NCI-H510A (cell line): ENCODE measurements at places on chromosomes 4 and X.
A peak's percentile ranks its signal among the peaks of the same experiment; 100 is the strongest.

GRCh38 chr4:102089850-102090621 lies 255.2 kb downstream of the SLC39A8 start:
- DNase-seq: no peak

DNA sequence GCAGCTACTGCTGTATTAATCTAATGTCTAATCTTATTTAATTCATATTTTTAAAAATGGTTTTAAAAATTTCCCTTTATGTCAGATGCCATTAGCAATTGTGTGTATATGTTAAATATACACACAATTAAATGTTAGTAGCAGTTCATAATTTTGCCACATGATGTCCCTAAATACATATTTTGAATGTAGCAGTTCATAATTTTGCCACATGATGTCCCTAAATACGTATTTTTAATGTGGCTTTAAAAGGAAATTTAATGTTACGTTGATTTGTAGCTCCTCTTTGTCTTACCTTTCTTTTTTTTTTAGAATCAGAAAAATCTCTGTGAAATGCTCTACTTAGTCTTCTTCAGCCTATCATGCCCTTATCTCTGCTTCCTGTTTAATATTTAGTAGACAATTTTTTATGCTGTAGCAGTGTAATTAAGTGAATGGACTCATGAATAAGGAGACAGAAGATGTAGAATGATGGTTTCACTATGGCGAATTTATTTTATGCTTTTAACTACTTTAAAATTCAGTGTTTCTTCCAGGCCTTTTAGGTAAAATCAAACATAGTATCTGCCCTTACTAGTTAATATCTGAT lies 26.1 kb downstream of the RBM46 start:
- DNase-seq: no peak

- DNase-seq: no peak
Observed at GRCh38 chr4:77047037-77047436, 28.8 kb downstream of the CCNI start.

DNA sequence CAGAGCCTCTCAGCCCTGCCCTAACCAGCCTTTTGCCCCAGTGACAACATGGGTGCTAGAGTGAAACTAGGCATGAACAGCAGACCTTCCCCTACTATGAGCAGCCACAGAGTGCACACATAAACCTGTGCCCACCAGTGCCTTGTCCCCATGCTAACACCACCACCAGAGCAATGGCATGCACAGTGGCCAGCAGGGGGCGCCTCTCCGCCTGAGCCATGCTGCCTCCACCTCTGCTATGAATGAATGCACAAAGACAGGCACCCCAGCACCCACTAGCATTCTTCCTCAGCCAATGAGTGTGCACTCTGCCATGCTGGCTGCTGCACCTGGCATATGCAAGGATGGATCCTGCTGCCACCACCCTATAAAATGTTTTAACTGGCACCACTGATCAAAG lies 286.9 kb upstream of the FGF16 start:
- DNase-seq: no peak

- no peak for DNase-seq
Observed at GRCh38 chrX:30504309-30504708, 73.3 kb downstream of the TASL start.

DNA sequence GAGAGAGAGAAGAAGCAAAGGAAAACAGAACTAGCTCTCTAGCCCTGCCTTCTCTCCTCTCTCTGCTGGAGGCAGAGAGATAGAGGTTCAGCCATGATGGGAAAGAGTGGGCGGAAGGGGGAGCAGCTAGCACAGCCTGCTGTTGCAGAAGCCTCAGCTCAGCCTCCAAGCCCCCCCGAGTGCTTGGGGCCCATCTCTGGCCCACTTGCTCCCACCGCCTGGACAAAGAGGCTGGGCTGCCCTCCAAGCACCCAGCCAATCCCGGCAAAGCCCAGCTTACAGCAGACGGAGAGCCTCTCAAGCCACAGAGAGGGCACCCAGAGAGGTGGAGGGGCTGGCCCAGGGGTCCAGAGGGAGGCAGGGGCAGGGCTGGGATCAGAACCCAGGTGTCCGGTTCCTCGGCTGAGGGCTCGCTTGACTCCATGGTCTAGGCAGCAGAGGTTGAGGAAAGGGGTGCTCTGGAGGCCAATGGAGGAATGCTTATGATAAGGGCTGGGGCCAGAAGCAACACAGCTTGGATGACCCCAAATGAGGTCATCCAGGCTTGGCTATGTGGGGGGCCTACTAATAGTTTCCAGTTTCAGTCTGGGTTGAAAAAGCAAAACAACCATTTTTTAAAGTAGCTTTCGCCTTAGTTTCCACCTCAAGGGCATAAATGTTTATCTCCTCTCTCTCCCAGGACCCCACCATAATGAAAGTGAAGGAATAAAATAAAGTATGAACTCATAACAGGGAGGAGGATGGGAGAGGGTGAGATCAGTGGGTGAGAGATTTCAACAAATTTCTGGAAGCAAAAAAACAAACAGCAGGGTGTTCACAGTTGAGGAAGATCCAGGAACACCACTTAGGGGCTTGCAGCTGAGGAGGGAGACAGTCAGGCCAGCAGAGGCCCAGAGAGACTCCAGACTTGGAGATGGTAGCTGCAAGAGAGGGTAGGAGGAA lies 24.9 kb upstream of the IQSEC2 start:
- no peak for DNase-seq

DNA sequence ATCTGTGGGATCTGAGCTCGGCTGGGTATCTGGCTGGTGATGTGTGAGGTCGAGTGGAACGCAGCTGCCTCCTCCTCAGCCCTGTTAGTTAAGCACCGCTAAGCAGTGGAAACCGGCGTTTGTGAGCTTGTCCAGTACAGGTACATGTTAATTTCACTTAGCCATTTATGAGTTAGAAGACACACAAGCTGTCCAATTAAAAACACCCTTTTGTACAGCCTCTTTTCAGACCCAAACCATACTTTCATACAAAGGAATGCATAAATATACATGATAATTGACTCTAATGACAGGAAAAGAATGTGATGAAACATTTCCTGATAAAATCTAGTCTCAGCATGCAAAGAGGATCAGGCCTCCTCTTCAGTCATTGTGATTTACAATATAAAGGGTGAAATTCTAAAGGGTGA lies 163.6 kb upstream of the FAT1 start:
- DNase-seq: no peak

DNA sequence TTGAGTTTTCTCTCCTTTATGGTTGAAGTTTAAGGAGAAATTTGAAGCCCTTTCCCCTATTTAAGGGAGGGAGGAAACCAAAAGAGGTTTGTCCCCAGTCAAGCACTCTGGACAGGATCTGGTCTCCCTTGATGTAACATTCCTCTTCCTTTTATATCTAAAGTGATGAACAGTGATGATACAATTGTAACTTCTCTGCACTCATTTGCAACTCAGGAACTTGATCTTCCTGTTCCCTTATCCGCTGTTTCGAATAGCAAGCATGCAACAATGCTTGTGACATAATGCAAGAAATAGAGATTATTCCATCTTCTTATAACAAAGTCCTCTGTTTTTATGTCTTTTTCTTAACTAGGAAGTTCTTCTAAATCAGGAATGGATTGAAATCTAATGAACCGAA lies 18.3 kb downstream of the ALPK1 start:
- no peak for DNase-seq

- no peak for DNase-seq
Observed at GRCh38 chr4:17546678-17547077, 30.3 kb upstream of the LAP3 start.

- DNase-seq: no peak
Observed at GRCh38 chr4:182489607-182490006, 246.4 kb downstream of the TENM3 start.

DNA sequence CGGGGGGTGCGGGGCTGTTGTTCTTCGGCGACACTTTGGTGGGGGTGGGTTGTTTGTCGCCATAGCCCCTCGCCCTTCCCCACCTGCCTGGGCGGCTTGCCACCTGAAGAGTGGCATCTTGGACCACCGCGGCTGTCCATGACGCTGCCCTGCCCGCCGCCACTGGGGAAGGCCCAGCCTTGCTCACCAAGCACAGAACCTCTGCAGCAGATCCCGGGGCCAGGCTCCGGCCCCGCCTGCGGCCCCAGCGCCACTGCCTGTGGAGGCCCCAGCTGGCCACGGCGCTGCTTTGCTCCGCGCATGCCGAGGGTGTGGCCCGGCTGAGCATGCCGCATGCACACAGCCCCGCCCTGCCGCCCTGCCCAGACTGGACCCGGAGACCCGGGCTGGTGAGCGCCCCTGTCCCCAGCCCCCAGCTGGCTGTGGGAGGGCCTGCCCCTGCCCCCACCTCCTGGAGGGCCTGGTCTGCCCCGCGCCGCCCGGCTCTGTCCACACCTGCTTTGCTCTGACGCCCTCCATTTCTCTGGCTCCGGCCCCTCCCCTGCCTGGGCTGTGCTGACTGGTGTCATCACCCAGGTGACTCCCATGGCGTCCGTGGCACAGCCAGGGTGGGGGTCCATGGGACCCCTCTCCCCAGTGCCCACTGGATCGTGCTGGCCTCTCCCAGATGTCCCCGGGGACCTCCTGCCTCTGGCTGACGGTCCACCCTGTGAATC lies 5.3 kb downstream of the NAT8L start:
- DNase-seq: no peak

- DNase-seq: no peak
Observed at GRCh38 chr4:184453365-184454160, 20.8 kb downstream of the IRF2 start.

GRCh38 chr4:2937146-2937857 lies 25.9 kb downstream of the NOP14 start:
- peak; percentile 42 for DNase-seq

GRCh38 chr4:153204728-153205648 lies 745 bp downstream of the TRIM2 start:
- DNase-seq: no peak

GRCh38 chr4:30495251-30495650 lies 224.9 kb upstream of the PCDH7 start:
- no peak for DNase-seq

- no peak for DNase-seq
Observed at GRCh38 chrX:66004928-66005829, 34.7 kb downstream of the VSIG4 start.

DNA sequence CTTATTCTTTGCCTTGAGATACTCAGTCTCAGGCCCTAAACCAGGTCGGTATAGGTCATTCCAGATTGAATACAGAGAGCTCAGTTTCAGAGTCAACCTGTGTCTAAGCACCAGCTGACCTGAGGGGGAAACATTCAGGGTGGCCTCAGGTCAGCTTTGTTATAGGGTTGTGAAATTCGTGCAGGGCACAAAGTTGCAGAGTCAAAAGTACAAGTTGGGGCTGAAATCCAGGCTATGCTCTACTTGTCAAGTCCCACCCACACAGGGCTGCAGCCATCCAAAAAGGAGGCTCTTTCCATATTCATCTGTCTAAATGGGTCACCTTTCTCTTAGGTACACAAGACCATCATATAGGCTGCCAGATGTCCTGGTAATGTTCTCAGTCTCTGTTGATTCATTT lies 89.7 kb downstream of the ITIH6 start:
- no peak for DNase-seq

DNA sequence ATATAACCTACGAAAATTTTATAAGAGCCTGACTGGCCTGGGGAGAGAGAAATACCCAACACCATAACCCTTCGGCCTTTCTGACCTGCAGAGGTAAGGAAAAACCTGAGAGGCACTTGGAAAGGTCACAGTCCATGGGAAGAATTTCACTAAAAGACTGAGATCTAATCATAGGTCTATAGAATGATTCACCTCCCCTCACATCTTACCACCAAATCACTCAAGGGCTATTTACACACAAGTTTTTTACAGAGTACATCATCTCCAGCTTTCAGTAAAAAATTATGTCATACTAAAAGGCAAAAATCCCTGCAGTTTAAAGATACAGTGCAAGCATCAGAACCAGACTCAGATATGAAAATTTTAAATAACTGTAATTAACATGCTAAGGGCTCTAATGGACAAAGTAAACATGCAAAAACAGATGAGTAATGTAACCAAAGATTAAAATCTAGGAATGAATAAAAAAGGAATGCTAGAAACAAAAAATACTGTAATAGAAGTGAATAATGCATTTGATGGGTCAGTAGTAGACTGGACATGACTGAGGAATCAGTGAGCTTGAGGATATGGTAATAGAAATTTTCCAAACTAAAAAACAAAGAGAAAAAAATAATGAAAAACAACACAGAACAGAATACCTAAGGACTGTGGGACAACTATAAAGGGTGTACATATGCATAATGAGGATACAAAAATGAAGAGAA lies 32.1 kb upstream of the SLC16A2 start:
- DNase-seq: no peak

- DNase-seq: no peak
Observed at GRCh38 chrX:134365904-134366303, 94.1 kb upstream of the HPRT1 start.

- DNase-seq: peak; percentile 63
Observed at GRCh38 chrX:39688576-39689375, 409.0 kb downstream of the BCOR start.

DNA sequence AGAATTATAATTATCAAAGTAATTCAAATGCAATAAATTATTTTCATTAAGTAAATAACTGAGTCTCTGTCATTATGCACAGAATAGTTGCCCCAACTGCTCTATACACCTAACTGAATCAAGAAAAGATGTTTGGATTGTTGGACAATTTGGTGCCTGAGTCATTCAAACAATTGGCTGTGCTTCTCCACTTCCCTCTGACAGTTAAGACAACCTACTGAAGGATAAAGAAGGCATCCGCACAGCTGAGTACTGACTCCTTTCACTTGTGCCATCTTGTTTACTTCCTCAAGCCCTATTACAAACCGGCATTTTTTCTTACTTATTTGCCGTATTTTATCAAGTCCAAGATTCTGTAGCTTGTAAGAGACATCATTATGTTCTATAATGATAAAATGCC lies 110.6 kb upstream of the C1QTNF7 start:
- DNase-seq: no peak

- DNase-seq: no peak
Observed at GRCh38 chrX:95290455-95290854, 1394.2 kb upstream of the DIAPH2 start.

DNA sequence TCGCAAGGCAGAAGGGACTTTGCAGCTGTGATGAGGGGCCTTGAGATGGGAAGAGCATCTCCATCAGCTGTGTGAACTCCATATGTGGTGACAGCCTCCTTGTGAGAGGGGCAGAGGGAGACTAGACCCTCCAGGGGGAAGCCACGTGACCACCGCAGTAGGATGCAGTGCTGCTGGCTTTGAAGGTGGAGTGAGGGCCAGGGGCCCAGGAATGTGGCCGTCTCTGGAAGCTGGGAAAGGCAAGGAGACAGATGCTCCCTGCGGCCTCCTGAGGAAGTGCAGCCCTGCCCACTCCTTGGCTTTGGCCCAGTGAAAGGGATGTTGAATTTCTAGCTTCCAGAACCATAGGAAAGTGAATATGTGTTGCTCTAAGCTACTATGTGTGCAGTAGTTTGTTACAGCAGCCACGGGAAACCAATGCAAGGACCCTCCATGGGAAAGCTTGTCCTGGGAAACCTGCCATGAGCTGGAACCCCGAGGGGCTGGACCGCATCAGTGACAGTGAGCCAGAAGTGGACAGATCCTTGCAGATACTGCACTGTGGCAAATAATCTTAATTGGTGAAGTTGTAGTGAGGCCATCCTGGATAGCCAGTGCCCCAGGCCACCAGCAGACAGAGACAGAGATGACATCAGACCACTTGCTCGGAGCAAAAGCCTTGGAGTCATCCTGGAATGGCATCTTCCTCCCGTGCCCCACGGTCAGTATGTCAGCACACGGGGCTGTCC lies 35.4 kb upstream of the SORCS2 start:
- DNase-seq: no peak
